ENCODE measurements at places on chromosomes 12 and 14.

DNA sequence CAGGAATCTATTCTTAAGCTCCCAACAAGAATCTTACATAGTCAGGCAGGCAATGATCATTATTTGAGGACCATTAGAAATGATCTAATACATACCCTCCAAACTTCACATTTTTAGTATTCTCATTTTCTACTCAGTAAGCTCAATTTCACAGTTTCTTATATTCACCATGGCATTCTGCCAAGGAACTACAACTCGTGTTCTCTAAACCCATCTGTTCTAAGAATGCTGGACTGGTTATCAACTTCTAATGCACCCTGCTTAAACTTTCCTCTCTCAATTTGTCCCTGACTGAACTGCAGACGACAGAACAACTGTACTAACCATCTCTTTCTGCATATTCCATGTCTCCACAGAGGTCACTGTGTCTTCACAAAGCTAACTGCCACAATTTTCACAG is 58.6 kb downstream of the GXYLT1 start:
- peaks cover 4% of the 10 kb centered on the region for H3K4me1 ChIP-seq
- H3K27ac ChIP-seq: no peak overlapping the region
- peaks cover 12% of the 10 kb centered on the region for H3K36me3 ChIP-seq
- no peaks in the 10 kb centered on the region for H3K27me3 ChIP-seq
- no peak overlapping the region for H3K4me3 ChIP-seq

- DNase-seq: no peak
- H3K4me1 ChIP-seq: peaks cover 36% of the 10 kb centered on the region
- no peaks in the 10 kb centered on the region for H3K27me3 ChIP-seq
- H3K27ac ChIP-seq: no peak overlapping the region
- H3K36me3 ChIP-seq: peaks cover 2% of the 10 kb centered on the region
- no peak overlapping the region for H3K4me3 ChIP-seq
Observed at GRCh38 chr14:65476942-65477318, 64.4 kb downstream of the FUT8 start.

DNA sequence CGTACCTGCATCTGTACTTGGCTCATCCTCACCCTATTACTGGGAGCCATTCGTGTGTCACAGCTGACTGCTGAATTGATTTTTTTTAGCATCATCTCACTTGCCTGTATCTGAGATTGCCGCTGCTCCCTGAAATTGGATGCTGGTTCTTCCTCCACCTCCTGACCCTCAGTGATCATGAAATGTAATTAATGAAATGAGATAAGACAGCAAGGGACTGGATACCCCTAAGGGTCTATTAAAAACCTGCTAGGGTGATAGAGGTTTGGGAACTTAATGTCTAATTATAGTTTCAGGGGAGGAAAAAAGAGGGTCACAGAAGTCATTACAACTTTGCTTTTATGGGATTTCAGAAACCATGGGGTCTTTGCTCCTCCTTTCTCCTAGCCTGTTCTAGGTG is 410.6 kb downstream of the DPF3 start:
- H3K36me3 ChIP-seq: no peaks in the 10 kb centered on the region
- no peak for DNase-seq
- H3K4me3 ChIP-seq: no peak overlapping the region
- no peak overlapping the region for H3K27ac ChIP-seq
- peaks cover 19% of the 10 kb centered on the region for H3K4me1 ChIP-seq

DNA sequence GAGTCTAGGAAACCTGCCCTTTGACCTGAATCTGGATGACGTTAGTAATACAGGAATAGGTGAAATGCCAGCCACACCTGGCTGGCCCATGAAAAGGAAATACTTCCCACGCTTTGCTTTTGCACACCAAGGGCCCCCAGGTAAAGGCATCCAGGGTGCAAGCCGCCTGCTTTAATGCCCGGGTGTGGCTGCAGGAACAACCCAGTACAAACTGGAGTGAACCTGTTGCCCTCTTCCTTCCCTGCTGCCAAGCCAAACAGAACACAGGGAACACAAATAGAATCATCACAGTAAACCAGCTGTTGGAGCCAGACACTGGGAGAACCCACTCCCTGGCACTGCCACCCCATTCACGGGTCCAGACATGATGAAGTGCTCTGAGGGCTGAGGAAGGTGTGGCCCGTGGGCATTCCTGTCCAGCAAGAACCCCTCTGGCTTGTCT is 24.2 kb upstream of the FOS start:
- peaks cover 30% of the 10 kb centered on the region for H3K4me1 ChIP-seq
- peak overlapping the region; percentile 99 for H3K27ac ChIP-seq
- no peak for DNase-seq
- peaks cover 4% of the 10 kb centered on the region for H3K27me3 ChIP-seq
- no peak overlapping the region for H3K4me3 ChIP-seq

DNA sequence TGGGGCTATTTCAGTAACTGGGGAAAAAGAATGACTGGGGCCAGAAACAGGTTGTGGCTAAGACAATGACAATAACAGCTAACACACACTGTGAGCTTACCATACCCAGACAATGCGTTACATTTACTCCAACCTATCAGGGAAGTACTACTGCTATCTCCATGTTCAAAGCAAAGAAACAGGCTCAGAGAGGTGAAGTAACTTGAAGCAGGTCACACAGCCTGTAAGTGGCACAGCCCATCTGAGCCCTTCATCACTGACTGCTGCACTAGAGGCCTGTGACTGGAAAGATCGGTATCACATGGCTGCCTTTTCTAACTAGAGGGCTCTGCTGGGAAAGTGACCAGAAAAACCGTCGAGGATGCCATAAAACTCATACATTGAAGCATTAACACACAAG is 7.9 kb downstream of the GCN1 start:
- no peak overlapping the region for H3K27ac ChIP-seq
- peak overlapping the region; percentile 55 for H3K4me3 ChIP-seq
- DNase-seq: no peak
- peaks cover 16% of the 10 kb centered on the region for H3K4me1 ChIP-seq

- peaks cover 12% of the 10 kb centered on the region for H3K4me1 ChIP-seq
- peak overlapping the region; percentile 62 for H3K27ac ChIP-seq
- DNase-seq: no peak
- no peak overlapping the region for H3K4me3 ChIP-seq
- H3K36me3 ChIP-seq: no peaks in the 10 kb centered on the region
Observed at GRCh38 chr14:105096206-105096875, 31.1 kb upstream of the GPR132 start.

DNA sequence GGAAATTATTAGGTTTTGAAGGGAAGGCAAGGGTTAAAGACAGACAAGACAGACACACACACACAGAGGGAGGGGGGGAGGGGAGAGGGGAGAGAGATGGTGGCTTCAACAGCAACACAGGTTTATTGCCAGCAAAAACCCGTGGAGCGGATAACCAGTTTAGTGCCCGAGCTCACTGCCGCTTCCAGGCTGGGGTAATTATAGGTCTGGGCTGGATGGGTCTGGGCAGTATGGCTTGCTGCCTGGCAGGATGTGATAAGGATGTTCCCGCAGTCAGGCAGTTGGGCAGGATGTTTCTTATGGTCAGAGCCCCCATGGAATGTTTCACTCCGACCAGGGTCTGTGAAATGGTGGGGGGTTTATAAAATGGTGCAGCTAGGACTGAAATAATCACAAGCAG is 4.4 kb upstream of the TDRD9 start:
- H3K27ac ChIP-seq: no peak overlapping the region
- no peak for DNase-seq
- no peaks in the 10 kb centered on the region for H3K36me3 ChIP-seq

DNA sequence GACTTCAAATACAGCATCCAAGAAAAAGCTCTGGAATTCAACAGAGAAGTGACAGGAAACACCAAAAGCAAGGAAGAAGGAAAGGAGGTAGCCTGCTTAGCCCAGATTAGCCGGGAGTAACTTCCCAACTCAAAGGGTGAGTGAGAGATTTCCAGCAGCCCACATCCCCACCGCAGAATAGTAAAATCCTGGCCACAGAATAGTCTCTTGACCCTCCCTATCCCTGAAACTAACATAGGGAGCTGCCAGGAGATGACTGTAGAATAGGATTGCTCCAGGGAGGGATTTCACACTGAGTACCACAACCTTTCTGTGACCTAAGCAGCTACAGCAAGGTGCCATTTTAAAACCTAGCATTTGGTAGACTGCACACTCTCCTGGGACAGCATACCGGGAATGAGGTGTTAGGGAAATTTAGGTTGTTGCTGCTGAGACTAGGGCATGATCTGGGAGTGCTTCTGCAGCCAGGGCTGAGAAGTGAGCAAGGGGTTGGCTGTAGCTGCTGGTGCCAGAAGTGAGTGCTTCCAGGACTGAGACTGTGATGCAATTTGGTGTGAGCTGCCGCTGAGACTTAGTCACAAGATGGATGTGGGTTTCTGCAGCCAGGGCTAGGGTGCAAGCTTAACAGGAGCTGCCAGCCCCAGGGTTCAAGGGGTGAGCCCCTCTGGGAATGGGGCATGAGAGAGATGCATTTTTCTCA is 66.0 kb downstream of the TMTC3 start:
- no peak for DNase-seq
- no peaks in the 10 kb centered on the region for H3K4me1 ChIP-seq
- no peak overlapping the region for H3K4me3 ChIP-seq
- H3K27me3 ChIP-seq: no peaks in the 10 kb centered on the region

DNA sequence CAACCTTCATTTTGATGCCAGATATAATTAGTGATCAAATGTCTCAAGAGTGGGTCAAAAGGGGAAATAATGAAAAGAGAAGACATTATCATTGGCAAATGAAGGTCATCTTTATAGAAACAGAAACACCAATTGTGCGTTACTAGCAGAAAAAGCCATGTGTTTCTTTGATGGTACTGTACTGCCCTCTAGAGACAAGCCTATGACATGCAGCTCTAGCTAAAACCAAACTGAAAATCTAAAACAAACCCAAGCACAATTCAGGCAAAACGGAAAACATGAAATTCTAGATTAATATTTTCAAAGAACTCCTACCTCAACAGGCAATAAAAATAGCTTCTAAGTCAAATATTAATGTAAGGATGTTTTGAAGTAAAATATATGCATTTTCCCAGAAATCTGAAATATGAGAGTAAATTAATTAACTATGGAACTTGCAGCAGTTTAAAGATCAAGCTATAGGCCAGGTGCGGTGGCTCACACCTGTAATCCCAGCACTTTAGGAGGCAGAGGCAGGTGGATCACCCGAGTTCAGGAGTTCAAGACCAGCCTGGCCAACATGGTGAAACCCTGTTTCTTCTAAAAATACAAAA is 115.4 kb downstream of the KLHL28 start:
- peaks cover 8% of the 10 kb centered on the region for H3K27me3 ChIP-seq
- peaks cover 11% of the 10 kb centered on the region for H3K4me1 ChIP-seq
- H3K4me3 ChIP-seq: no peak overlapping the region
- H3K36me3 ChIP-seq: no peaks in the 10 kb centered on the region
